Stimulated activated CD4-positive, alpha-beta T cell treated with anti-CD3 and anti-CD28 coated beads, Interleukin-12 subunit alpha, Interleukin-12 subunit beta, amount 100 ng/mL, for 4 hours (primary cell): ENCODE measurements at places on chromosomes 12 and 14.

GRCh38 chr14:71289536-71289935, 382.3 kb downstream of the PCNX1 start:
- no peak for DNase-seq

GRCh38 chr12:66719862-66720261, 41.0 kb upstream of the GRIP1 start:
- no peak for DNase-seq

GRCh38 chr12:102120886-102121285, 903 bp downstream of the PARPBP start:
- DNase-seq, result no peak

DNA sequence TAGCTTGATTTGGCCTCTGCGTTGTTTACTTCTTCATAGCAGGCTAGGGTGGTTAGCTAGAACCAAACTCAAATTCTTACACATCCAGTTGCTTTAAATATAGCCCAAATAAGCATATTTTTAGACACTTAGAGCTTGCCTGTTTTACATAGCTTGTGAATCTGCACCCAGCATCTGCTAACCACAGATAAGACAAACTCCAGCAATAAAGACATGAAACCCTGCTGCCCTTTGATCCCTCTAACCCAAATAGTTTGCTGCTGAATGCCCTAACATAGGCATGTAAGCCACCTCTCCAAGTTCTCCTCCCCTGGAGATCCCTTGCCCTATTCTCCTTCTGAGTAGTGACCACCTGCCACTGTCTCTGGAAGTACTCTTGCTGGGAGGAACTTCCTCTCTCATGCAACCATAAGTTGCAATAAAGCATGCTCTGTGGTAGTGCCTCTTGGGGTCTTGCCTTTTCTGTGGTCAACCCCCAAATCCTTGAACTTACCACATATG, 185.6 kb downstream of the TMEM117 start:
- DNase-seq, result no peak

GRCh38 chr12:56714431-56714929, 10.6 kb downstream of the NACA start:
- DNase-seq, result no peak

DNA sequence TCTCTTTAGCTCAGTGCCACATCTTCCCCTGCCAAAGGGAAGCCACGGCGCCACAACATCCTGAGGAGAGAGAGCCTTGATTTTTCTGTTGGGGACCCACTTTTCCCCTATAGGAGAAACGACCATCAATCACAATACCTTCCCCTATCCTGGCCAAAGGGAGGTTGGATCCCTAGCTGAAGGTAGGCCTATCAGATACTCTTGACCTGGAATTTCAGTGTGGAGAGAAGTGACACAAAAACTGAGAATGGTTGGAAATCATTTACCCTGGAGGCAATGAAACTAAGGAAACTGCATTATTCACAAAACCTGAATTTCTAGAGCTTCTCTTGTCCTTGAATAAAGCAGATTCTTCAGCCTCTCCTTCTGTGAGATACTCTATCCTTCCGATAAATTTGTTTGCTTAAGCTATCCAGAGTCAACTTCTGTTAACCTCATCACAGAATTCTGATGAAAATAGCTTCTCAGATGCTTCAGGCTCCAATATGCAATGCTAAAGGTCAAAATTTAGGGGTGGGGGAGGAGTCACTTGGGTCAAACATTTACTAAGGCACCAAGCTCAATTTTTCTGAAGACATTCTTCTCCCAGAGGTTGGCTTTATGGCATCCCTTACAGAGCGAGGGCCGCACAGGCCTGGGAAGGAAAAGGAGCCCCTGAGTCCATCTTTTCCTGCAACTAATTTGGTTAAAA, 27.0 kb upstream of the DUSP6 start:
- no peak for DNase-seq

GRCh38 chr14:88189417-88190191, 133.5 kb downstream of the KCNK10 start:
- peak; percentile 30 for DNase-seq

DNA sequence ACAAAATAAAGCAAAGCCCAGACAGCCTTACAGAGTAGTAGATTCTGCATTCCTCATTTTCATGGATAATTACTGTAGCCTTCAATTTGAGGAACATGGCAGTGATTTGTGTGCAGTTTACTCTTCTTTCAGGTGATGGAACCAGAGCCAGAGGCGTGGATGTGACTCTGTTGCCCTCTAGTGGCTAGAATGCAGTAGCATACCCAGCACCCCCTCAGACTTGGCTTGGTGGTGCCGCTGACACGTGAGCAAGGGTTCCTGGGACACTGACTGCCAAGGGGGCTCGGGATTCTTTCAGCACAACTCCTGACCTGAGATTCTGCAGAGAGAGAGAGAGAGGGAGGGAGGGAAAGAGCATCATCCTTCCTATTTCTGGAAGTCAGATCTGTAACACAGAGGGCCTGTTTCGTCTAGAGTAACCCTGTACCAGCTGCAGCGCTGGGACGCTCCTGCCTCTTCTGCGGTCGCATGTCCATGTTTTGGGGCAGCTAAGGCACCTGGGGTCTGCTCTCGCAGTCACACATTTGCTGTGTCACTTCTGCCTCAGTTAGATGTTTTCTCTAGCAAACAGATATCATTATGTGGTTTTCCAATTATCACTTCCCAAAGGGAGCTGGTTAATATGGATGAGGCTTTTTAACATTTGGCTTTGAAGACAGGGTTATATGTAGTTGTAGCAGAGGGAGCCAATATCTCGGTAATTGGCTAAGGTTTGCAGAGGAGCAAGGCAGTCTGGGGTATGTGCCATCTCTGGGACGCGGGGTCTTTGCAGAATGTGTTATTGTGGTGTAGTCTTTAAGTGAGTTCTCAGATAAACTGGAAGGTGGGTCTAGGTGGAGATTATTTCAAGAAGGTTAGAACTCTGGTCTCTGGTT, 428.1 kb downstream of the NRXN3 start:
- peak; percentile 18 for DNase-seq
